ENCODE measurements at places on chromosomes 1 and 21.

DNA sequence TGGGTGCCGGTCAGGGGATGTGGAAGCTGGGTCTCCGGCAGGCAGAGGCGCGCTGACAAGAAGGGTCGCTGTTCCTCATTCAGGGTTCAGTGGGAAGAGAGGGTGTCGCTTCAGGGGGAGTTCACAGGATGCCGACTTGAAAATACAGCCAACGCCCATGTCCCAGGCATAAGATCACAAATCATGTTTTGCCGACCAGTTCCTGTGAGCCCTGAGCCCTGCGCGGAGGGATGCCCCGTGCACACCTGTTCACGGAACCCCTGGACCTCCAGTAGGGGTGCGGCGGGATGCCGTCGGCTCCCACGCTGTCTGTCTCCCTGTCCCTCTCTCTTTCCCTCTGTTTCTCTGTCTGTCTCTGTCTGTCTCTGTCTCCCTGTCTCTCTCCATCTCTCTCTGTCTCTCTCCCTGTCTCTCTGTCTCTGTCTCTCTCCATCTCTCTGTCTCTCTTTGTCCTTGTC lies 26.8 kb downstream of the TP73 start:
- peak; percentile 48 for DNase-seq

DNA sequence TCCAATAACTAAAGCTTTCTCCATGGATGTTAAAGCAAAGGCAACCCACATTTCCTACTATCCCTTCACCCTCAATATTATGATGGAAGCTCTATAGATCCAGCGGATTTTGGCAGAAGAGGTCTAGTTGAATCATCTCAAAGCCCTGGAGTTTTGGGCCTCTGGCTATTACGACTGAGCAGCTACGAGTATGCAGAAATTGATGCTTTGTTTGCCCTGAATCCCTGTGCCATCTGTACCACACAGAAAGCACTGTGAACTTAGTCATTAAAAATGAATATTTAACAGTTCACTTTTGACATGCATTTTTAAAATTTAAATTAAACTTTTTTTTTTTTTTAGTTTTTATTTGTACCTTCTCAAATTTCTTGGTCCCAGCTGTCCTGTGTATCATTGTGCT lies 705.4 kb upstream of the PTBP2 start:
- no peak for DNase-seq

DNA sequence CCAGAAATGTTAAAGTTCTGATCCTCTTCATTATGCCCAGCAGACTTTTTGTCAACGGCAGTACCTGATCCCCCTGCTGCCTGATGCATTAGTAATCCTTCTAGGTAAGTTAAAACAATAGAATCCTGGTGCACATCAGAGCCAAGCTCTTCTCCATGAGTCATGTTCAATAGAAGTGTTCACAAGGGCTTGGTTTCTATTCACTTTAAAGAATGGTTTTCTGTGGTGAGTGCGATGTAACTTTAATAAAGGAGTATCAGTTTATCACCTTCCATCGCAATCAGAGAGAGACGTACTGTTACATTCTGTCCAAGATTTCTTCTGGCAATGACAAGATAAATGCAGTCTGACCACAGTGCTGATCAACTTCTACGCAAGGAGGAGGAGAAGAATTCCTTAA lies 96.8 kb downstream of the NRIP1 start:
- no peak for DNase-seq

DNA sequence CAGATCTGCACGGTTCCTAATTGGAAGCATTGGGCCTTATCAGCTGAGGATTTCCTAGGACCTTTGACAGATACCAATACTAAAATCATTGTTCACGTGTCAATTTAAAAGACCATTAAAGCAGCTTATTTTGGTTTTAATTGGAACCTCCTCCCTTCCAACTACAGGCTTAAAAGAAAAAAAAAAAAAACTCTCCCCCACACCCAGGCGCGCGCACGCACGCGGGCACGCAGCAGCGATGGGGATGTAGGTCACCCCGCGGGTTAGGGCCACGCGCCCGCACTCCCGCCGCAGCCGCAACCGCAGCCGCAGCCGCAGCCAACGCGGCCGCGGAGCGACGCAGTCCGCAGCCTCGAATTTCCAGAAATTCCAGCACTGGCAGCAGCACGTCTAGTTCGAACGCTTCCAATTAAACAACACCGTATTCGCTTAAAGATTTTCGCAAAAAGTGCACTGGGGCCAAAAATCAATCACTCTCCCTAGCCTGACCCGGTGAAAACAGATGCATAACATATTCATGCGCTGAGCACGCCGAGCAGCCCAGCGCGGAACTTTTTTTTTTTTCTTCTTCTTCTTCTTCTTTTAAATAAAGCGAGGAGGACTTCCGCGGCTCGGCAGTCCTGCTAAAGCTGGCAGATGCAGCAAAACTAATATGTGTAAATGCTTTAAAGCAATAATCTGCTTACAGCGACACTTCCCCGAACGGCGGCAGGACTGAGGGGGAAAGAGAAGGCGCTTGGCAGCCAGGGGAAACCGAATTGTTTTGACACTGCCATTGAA lies 13.3 kb upstream of the BARHL2 start:
- no peak for DNase-seq

DNA sequence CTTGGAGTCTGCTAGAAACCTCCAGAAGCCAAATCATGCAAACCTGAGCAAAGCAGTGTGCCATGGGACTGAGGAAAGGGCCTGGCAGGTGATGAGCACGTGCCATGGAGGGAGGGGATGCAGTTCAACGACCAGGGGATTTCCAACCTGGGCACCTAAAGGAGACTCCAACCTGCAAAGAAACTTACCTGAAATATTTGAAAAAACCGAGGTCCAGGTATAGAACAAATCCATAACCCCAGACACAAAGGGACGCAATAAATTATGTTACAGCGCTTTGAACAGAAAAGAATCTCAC lies 8.9 kb downstream of the UBASH3A start:
- DNase-seq: no peak

DNA sequence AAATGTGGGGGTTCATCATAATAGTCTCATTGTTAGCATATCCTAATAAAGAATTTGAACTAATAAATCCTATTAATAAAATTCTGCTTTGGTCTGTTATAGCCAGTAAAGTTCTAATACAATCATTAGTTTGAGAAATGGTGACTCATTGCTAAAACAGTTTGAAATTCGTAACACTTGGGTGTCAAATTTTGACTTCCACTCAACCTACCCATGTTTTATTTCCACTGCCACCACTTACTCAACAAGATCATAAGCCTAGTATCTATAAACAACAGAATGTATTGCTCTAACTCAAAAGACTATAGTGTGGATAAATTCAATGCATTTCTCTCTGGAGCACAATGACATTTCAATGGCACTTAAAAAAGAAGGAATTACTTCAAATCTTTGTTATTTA lies 29.1 kb downstream of the LGALS8 start:
- DNase-seq: no peak

DNA sequence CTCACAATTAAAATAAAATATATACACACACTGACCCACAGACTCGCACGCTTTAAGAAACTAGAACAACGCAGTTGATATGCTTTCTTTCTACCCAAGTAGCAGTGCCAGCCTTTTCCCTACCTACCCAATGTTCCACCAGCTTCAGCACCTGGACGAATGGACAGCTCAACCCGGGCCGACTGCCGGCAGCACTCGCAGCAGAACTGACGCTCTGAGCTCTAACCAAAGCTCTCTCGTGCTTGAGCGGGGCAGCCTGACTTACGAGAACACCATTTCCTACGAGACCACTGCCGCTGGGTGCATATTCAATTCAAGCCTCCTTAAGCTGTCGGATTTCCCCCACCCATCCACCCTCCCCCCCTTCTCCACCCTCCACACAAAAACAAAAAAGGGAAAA lies 127.4 kb upstream of the DPYD start:
- DNase-seq: peak; percentile 73

DNA sequence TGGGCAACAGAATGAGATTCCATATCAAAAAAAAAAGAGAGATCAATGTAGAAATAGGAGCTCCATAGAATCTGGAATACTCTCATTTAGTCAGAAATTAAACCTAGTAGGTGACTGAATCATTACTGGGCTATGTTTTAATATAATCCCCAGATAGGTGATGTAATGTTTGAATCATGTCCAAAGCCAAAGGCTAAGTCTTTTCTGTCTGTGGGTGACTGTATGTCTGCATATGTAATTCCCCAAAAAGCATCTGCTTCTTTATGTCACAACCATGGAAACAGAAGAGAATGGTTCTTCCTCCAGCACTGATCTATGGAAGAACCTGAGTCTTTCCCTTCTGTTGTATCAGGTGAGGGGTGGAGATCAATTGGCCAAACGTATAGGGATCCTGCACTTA lies 5.8 kb downstream of the LAMC2 start:
- no peak for DNase-seq

GRCh38 chr1:229864686-229865230 lies 202.3 kb upstream of the GALNT2 start:
- DNase-seq: no peak

- no peak for DNase-seq
Observed at GRCh38 chr1:50348449-50349241, 74.6 kb downstream of the DMRTA2 start.

GRCh38 chr21:43910460-43910859 lies 45.4 kb downstream of the AGPAT3 start:
- no peak for DNase-seq

DNA sequence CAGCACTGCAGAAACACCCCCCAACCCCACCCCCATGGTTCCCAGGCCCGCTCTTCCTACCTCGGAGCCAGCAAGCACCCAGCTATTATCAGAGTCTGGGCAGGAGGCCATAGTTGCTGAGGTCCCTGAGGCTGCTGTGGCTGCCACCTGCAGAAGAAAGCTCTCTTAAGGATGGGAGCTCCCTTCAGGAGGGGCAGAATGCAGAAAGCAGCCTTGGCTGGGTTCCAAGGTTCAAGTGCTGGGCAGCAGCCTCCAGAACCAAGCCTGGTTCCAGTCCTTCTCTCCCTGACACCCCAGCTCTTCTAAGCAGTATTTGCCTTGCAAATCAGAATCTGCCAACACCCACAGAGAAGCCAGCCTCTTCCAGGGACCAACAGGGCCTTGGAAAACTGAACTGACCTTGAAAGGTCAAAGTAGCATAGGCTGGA lies 2.3 kb downstream of the PBXIP1 start:
- peak; percentile 37 for DNase-seq

GRCh38 chr1:41399145-41399795 lies 38.0 kb downstream of the FOXO6 start:
- DNase-seq: peak; percentile 77

GRCh38 chr1:69570356-69570755 lies 2.6 kb downstream of the LRRC7 start:
- no peak for DNase-seq

GRCh38 chr21:27300770-27301169 lies 333.9 kb upstream of the ADAMTS5 start:
- DNase-seq: no peak

DNA sequence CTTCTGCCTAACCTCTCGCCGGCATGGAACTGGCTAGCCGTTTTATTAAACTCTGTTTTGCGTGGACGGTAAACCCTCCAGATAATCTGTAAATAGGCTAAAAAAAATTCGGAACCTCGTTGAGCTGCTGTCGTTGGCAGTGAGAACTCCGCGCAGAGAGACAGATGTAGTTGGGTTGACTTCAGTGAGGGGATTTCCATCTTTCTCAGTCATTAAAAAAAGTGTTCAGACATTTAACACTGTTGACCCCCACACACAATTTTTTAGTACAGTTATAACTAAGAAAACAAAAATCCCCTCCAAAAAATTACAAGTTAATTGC lies 464 bp downstream of the PARK7 start:
- DNase-seq: no peak

- peak; percentile 64 for DNase-seq
Observed at GRCh38 chr1:64745181-64745985, 508 bp downstream of the RAVER2 start.

DNA sequence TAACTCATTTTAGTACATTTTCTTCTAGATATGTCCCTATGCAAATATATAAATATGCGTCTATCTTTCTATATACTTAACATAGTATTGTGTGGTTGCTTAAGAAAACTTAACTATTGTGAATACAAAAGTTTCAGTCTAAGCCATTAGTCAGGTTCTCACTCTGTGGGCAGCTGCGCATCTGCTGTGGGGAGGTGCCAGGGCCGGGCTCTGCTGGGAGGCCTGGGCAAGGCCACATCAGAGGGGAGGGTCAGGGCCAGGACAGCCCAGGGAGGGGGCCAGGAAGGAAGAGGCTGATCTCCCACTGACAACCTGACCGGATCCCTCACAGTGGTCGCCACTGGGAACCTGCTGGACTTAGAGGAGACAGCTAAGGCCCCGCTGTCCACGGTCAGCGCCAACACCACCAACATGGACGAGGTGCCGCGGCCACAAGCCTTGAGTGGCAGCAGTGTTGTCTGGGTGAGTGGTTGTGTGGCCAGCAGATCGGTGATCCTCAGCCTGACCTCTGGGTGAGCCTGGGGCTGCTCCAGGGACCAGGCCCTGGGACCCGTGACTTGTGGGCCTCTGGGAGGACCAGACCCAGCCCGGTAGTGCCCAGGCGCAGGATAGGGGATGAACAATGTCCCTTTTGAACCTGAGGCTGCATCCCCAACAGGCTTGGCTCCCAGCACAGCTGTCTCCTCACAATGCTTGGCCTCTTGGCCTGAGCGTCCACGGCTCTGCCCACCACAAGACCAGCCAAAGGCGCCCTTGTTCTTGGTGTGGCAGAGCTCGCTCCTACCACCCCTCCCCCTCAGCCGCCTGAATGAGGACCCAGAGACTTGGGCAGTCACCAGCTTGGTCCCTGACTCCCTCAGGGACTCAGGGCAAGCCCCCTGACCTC lies 20.2 kb downstream of the LDLRAP1 start:
- no peak for DNase-seq

DNA sequence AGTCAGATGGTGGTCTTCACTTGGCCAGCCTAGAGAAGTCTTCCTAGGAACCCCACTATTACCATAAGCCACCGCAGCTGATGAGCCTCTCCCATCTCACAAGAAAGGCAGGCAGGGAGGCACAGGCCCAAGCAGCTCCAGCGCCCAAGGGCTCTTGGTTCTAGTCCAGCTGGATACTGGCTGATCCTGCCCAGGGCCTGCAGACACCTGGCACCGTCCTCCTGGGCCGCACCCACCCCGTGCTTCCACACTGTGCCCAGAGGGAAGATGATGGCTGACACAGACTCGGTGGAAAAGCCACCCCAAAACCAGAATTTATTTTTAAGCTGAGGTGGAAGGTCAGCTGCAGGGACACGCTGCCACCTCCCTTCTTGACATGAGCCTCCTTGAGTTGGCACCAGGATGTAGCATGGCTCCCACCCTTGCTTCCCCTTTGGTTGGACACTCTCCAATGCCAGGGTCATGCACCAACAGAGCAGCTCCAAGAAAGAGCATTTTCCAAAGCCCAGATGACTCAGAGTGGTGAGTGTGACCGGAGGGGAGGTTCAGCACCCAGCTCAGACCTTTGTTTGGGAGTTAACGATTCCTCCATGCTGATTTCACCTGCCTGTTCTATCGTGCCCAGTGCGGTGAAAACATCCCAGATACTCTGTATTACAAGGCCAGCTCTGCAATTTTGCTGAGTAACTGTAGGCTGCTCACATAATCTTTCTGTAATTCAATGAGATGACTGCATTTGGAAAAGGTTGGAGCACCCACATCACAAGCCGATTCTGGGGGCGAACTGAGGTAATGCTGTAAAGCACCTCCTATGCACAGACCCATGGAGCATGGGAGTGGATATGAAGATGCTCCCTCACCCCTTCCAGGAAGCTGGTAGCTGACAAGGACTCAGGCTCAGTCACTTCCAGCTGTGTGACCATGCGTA lies 63.1 kb upstream of the SLC2A1 start:
- no peak for DNase-seq

Measured in Right ventricle myocardium inferior (tissue), 1 donor.